ENCODE measurements at places on chromosomes 1 and 21. TPM values are rescaled to one million over a fixed set of nuclear protein-coding genes. Genes with fewer than 3 reads are reported as not detected.

DNA sequence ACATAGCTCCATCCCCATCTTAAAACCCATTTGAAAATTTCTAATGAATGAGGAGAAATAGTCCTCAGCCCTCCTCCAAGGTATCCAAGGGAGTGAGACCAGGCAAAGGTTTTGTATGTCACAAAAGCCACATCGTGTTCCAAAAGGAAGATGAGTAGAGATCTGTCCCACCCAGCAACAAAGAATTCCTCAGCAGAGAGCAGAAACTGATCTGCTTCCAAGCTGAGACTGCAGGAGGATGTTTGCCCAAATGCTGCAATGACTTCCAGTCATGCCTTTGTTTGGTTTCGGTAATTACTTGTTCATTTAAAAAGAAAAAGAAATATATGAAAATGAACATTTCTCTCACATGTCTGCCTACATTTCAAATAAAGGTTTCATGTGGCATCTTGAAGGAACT, 186.9 kb downstream of the SETD4 start:
- DNase-seq, result no peak

DNA sequence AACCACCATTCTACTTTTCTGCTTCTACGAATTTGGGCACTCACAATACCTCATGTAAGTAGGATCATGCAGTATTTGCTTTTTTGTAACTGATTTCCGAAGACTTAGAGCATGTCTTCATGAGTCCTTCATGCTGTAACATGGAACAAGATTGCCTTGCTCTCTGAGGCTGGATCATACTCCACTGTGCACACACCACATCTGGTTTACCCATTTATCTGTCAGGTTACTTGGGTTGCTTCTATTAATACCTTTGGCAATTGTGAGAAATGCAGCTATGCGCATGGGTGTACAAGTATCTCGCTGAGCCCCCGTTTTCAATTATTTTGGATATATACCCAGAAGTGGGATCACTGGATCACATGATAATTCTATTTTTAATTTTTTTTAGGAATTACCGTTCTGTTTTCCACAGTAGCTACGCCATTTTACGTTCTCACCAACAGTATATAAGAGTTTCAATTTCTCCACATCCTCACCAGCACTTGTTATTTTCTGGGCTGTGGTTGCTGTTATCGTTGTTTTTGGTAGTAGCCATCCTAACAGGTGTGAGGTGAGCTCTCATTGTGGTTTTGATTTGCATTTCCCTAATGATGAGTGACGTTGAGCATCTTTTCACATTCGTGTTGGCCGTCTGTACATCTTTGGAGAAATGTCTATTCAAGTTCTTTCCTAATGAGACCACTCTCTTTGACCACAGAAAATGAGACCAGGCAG, 10.7 kb upstream of the SLC2A5 start:
- no peak for DNase-seq

DNA sequence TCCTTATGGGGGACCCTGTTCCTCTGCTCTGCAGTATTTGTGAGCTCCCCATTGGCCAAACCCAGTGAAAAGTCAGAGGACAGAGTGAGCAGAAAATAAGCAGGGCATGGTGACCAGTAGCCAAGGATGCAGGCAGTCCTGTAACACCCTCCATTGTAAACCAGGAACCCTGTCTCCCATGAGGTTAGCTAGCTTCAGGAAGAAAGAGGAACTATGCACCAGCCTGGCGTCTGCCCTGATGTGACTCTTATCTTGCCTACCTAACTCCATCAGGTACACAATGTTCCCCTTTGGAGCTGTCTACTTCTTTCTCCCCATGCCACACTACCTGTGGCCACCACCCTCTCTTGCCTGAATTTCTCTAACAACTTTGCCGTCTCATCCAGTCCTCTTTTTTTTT, 119.2 kb downstream of the LRIG2 start:
- DNase-seq, result no peak

- no peak for DNase-seq
Observed at GRCh38 chr1:10374442-10374860, 24.4 kb upstream of the PGD start.

DNA sequence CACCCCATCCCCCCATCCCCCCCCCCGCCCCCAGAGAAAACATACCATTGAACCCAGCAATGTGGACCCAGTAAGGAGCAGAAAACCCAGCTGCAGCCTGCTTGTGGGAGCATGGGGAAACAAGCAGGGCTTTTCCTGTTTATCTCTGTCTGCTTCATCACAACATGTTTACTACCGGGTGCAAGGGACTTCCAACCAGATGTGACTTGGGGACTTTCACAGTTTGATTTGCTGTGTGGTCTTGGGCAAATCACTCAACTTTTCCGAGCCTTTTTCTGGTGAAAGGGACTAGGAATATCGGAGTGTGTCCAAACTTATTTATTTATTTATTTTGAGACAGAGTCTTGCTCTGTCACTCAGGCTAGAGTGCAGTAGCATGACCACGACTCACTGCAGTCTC, 3.2 kb downstream of the TMCC2 start:
- DNase-seq, result no peak

- no peak for DNase-seq
Observed at GRCh38 chr1:246599315-246599714, 33.1 kb downstream of the CNST start.

DNA sequence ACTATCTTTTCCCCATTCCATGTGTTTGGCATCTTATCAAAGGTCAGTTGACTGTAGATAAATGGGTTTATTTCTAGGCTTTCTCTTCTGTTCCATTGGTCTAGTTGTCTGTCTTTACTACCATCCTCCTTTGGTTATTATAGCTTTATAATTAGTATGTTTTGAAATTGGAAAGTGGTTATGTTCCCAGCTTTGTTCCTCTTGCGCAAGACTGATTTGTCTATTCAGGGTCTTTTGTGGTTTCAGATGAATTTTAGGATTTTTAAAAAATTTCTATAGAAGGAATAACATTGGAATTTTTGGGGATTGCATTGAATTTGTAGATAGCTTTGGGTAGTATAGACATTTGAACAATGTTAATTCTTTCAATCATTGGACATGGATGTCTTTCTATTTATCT, 77.0 kb upstream of the NBPF4 start:
- DNase-seq, result no peak

- no peak for DNase-seq
Observed at GRCh38 chr1:67214420-67215174, 48.3 kb downstream of the IL23R start.

- no peak for DNase-seq
Observed at GRCh38 chr1:41882068-41882477, 36.6 kb downstream of the HIVEP3 start.

- no peak for DNase-seq
Observed at GRCh38 chr1:224860488-224861338, 68.8 kb upstream of the DNAH14 start.

GRCh38 chr1:42419126-42419821, 36.5 kb downstream of the ZMYND12 start:
- no peak for DNase-seq

DNA sequence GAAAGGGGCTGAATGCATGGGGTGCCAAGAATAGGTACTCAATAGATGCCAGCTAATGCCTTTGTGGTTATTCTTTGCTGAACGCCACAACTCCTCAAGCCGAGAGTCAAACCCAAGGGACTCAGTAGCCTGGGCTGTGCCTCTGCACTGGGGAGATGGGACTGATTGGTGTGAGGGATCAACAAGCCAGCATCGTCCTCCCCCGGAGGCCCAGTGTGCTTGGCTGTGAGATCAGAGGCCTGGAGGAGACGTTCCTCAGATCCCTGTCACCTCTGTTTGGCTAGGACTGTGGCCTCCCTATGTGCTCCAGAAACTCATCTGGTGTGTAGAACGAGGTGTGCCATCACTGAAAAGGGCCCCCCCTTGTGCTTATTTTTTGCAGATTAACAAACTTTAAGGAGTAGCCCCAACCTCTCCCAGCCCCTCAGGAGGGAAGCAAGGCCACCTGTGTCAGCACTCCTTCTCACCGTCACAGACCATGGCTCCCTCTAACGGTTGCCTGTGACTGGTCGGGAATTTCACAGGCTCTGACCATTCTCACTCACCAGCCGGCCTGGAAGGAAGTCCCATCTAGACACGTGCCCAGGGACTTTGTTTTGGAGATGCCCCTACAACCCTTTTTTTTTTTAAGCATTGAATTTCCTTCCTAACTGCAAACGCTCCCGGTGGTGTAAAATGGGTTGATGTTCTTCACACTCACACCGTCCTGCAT, 194.0 kb upstream of the VAMP3 start:
- no peak for DNase-seq

DNA sequence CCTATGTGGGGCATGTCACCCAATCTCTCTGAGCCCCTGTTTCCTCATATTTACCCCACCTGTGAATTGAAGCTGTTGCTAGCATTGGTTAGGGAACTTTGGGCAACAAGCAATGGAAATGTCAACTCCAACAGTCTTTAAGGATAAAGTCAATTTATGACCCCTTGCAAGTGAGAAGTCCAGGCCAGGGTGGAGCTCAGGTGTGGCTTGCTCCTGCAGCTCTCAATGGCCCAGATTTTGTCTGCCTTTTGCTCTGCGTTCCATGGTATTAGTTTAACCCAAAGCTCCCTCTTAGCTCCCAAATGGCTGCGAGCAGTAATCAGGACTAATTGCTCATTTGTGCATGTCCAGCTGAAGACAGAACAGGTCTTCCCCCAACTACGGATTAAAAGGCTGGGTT, 70.4 kb upstream of the ABCG1 start:
- DNase-seq, result no peak

- no peak for DNase-seq
Observed at GRCh38 chr1:38486085-38486484, 373.5 kb downstream of the RRAGC start.

DNA sequence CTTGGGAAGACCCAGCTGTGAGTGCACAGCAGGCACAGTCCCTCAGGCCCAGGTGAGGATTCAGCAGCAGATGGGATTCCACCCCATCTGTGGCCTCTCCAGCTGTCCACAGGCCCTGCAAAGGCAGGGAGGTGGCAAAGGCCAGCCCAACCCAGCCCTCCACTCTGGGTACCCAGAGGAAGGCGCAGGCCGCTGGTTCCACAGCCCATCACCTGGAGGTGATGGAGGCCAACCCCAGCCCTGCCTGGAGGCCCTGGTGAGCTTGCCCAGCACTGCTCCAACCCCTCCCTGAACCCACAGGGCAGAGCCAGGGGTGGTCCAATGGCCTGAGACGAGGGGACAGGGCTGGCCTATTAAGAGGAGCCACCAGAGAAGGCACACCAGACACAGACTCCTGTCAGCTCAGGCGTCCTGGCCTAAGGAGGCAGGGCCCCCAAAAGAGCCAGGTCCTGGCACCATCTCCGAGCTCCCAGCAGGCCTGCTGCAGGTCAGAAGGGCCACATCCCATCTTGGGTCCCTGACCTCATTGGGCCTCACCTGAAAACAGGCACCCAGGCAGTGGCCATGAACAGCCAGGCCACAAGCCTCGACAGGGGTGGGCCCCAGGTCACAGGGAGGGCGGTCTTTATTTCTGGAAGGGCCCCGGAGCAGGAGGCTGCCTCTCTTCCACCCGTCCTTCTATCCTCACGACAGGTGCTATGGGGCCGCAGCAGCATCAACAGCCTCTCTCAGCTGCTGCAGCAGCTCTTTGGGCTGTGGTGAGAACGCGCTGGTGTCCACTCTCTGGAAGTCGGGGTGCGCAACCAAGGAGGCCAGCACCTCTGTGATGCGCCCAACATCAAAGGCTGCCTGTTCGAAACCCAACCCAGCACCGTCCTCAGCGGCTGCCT, 3.2 kb downstream of the JMJD4 start:
- DNase-seq, result no peak

GRCh38 chr1:206106328-206107167, 10.6 kb downstream of the AVPR1B start:
- peak; percentile 46 for DNase-seq

- peak; percentile 77 for DNase-seq
Observed at GRCh38 chr1:172533513-172534151, 682 bp downstream of the SUCO start.

GRCh38 chr1:26127235-26128163, 15.9 kb downstream of the PDIK1L start:
- no peak for DNase-seq

DNA sequence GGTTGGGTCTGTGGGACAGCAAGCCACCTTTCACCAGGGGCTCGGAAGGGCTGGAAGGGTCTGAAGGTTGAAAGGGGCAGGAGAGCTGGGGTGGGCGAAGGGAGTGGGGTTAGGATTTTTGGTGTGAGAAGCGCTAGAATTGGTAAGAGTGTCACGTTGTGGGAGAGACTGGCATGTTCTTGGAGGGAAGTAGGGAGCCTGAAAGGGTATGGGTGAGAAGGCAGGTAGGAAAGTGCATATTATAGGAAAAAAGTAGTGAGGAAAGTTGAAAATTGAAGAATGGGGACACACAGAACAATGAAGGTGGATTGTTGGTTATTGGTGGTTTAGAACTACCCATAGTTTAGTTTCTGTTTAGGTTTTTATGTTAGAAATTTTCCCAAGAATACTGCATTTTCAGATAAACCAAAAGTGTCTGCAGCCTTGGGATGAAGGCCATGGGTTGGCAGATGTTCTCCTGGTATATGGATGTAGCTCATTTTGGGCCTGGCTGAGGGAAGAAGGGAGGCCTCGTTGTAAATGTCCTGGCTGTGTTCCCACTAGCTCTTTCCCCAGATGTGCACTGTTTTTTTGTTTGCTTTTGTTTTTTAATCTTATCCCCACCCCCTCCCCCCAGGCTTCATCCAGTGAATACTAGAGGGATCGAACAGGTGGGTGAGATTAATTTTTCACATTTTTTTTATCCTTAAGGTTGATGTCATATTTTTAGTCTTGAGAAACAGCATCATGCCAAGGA, 1.2 kb downstream of the LRRC42 start:
- DNase-seq, result no peak

DNA sequence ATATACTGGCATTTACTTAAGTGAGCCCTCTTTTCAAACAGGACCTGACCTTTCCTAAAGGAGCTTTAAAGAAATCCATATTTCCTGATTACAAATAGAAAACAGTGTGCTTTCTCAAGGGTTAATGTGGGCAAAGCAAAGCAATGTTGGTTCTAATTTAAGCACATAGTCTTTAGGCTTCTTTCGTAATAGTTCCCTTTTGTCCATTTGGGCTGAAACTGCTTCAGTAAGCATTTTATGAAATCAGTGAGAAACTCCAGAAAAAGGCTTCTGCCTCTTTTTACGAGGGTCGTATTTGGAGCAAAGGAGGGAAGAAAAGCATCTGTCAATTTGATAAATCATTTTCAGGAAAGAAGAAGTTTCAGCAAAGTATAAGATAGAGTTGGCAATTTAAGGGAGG, 331.2 kb downstream of the KIF26B start:
- DNase-seq, result no peak

GRCh38 chr1:216416488-216416887, 6.8 kb downstream of the USH2A start:
- no peak for DNase-seq

- DNase-seq, result no peak
Observed at GRCh38 chr1:201614262-201615015, 75.5 kb downstream of the NAV1 start.

MRAP gene
- not detected for polyA plus RNA-seq

CNTN2 gene
- polyA plus RNA-seq, result 0.32 TPM

Data from left renal cortex interstitium (tissue), 4 donors.